ENCODE measurements at places on chromosomes 1 and 21. TPM values are rescaled to one million over a fixed set of nuclear protein-coding genes. Genes with fewer than 3 reads are reported as not detected.
A peak's percentile ranks its signal among the peaks of the same experiment; 100 is the strongest.

- peak; percentile 97 for DNase-seq
These were observed 49.8 kb downstream of the ARHGEF16 start for GRCh38 chr1:3504151-3504821.

The FAM177B gene
- total RNA-seq: not detected

The GPR137B gene
- 35.0 TPM for total RNA-seq

DNA sequence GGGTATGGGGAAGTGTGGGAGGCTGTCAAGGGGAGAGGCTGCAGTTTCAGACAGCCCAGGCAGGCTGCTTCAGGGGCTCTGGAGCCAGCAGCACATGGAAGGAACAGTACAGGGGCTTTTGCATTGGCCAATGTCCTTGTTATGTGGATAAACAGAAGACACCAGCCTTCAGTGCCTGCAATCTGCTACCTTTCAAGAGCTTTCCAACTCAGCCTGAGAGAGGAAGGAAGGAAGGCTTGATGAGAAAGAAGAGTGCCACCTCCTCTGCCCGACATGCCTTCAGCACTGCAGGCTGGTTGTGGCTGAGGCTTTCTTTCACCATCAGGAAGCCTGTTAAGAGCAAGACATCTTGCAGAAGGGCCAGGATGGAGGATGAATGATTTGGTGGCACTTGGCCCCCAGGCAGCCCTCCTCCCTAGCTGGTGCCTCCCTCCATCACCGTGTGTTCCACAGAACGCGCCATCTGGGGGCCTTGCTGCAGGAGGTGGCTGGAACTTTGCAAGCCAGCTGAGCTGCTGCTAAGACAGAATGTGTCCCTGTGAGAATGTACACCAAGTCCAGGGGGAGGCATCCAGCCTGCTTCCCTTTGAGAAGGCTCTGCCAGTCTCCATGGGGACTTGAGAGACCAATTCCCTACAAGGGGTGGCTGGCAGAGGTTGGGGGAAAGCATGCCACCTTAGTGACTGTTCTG, 372.4 kb upstream of the PROX1 start:
- no peak for DNase-seq

The LENEP gene
- not detected for total RNA-seq

GRCh38 chr1:91764471-91765115, 121.4 kb downstream of the TGFBR3 start:
- DNase-seq: peak; percentile 73

GRCh38 chr1:74609810-74610371, 63.7 kb downstream of the ERICH3 start:
- no peak for DNase-seq

GRCh38 chr1:90613371-90613770, 103.7 kb downstream of the BARHL2 start:
- no peak for DNase-seq

GRCh38 chr1:18735224-18735997, 104.8 kb downstream of the PAX7 start:
- no peak for DNase-seq

DNA sequence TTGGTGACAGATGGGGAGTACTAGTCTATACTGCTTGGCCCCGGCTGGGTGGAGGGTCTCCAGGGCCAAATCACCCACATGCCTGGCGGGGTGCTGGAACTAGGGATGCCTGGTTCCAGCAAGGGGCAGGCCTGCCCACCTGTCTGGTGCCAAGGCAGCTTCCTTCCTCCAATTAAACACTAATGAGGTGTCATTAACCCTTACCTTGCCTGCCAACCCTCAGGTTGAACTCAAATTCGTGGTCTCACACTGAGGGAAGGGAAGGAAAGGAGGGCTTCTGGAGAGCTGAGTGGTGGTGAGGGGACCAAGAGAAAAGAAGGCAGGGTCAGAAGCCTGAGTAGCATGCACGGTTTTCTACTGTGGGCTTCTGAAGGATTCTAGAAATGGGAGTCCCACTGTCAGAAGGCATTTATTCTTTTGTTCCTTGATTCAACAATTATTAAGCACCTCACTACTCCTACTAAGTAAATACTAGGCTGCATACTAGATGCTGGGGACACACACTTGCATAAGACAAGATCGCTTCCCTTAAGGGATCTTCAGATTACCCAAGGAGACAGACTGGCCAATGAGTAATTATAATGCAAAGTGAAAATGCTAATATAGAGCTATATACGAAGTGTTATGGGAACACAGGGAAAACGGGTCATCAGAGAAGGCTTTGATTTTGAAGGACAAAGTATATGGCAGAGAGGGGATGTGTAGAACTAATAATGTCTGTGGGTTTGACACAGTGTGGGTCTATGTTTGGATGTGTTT, 5.9 kb upstream of the EFNA3 start:
- DNase-seq: no peak

- DNase-seq: no peak
These were observed 135.1 kb downstream of the CLIC6 start for GRCh38 chr21:34803782-34804370.

DNA sequence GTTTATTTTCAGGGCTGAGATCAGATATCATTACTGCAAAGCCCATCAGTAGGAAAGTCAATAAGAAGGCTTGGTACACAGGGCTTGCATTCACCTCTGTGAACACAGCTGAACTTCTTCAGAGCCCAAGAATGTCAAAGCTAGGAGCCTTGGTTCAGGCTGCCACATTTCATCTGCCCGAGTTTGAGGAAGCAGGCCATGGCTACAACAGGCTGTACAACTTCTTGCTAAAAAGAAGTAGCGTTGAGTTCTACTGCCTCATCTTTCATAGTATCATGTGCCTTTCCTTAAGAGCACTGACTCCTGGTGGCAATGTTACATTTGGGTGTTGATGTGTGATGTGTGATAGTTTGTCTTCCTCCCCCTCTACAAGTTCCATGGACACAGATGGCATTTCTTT, 10.1 kb downstream of the C1orf162 start:
- DNase-seq: no peak

- no peak for DNase-seq
These were observed 234.9 kb downstream of the NPHP4 start for GRCh38 chr1:5757187-5757805.

The DIRAS3 gene
- not detected for total RNA-seq

DNA sequence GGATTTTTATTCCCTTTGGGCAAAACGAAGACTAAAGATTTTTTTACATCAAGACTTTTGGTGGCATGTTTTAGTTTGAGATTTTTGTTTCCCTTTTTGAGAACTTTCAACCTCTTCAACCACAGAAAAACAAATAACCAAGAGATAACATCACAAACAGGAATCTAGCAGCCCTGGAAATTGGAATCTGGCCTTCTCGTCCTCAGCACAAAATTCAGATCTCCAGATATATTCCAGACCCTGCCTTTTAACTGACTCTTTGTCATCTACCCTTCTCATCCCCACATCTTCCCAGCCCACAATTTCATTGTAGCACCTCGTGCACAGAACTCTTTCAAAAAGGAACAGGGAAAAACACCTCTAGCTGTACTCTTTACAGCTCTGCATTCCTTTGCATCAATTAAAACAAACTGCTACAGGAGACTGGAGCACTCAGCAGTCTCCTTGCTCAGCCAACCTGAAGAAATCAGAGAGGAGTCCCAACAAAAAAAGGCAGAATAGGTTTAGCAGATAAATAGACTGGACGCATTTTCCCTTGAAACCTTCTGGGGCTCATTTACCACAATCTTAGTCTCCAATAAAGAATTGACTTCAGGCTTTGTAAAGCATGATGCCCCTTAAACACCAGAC, 251.0 kb downstream of the TTLL7 start:
- DNase-seq: no peak

- peak; percentile 26 for DNase-seq
These were observed 23.9 kb upstream of the PRSS38 start for GRCh38 chr1:227791425-227792143.

- DNase-seq: no peak
These were observed 672 bp upstream of the PHLDA3 start for GRCh38 chr1:201469645-201470074.

The RHCE gene
- total RNA-seq: 1.4 TPM

The DNALI1 gene
- total RNA-seq: 0.17 TPM
